ENCODE measurements at places on chromosomes 11 and 22.

- DNase-seq = no peak
Measured at GRCh38 chr11:15627560-15627959, 512.8 kb downstream of the INSC start.

DNA sequence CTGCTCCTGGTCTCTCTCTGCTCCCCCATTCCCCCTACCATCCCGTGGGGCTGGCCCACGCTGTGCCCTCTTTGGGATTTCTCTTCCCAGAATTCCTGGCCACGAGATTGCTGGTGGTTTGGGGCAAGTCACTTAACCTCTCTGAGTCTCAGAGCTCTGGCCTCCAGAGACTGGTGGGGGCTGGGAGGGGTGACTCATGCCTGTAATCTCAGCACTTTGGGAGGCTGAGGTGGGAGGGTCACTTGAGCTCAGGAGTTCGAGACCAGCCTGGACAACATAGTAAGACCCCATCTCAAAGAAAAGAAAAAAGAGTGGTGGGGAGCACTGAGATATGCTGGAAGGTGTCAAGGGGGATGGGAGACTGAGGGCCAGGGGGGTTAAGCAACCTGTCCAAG, 18.3 kb downstream of the OTUB1 start:
- no peak for DNase-seq

DNA sequence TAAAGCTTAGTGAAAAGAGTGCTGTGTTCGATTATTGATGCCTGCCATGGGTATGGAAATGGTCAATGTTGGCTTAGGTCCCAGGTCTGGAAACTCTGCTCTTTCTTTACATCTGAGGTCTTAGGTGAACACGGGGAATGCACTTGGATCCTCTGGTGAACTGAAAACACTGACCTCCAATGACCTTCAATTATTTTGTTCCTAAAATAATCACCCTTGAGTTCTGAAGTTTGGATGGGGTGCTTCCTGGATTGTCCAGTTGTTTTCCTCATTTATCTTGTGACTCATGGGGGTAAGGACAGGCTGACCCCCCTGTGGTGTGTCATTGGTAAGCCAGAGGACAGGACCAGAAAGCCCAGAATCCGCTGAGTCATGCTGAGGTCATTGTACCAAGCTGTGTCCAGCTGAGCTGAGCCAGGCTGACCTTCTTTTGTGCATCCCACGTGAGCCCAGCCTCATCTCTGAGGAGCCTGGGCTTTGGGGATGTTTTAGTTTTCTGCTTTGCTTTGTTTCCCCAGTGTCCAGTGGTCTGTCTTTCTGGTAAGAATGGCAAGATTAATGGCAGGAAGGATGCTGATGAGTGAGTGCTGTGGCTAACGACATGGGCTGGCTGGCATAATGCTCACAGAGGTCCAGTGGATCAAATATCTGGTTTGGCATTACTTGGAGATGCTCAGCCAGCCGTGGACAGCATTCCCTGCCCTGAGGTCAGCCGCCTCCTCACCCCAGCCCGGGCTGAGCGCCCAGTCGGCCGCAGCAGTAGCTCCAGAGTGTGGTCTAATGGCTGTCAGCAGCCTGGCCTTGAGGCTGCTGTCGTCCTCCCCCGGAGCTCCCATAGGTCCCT, 35.6 kb downstream of the AMPD3 start:
- no peak for DNase-seq

DNA sequence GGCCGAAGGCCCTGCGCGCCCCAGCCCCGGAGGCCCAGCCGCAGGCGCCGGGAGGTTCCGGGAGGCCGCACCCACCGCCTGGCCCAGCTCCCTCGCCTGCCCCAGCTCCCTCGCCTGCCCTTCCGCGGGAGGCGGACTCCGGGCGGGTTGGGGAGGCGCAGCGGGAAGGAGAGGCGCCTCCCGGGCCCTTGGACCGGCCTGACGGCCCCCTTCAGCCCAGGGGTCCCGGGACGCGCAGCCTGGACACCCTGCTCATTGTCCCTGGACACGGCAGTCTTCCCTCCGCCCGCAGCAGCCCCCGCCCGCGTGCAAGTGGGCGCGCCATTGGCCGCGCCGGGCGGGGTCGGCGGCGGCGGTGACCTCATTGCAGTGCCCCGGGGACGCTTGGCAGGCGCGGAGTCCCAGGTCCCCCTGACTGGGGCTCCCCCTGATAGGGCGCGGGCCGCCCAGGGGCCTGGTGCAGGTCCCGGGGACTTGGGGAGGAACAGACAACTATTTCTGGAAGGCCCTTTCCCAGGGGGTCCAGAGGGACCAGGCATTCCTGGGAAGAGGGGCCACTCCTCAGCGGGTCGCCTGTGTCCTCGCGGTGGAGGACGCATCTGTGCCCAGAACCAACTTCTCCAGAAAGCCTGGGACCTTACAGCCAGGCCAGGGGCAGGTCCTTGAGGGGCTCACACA, 501 bp downstream of the CD151 start:
- peak; percentile 47 for DNase-seq

GRCh38 chr11:70383664-70384565, 14.4 kb upstream of the CTTN start:
- DNase-seq = no peak

GRCh38 chr22:37802310-37803194, 5.2 kb upstream of the GCAT start:
- DNase-seq = peak; percentile 47

DNA sequence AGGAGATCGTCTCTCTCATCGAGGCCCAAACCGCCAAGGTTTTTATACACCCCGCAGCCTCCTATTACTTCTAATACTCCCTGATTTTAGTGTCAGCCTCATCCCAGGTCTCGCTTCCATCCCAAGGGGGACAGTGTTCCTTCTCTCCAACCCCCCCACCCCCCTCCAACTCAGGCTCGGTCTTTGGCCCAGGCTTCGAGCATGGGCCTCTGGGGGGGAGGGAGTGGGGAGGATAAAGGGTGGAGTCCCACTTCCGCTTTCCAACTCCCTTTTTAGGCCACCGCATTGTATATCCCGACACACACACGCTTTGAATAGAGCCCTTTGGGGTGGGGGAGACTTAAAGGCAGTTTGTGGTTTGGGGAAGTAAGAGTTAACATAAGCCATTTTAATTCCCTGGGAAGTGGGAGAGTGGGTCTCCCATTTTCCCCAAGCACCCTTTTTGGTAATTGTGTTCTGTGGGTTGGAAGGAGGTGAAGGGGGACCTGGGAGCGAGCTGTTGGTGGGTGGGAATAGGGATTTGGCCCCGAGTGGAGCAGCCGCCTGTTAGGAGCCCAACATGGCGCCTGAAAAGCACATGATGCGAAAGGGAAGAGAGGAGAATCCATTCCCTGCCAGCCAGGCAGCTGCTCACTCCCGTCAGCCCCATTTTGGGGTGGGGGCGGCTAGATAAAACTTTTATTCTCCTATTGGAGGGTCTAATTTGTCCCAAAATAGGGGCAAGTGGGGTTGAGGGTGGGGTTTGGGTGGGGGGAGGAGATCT, 844 bp downstream of the PCF11 start:
- DNase-seq = peak; percentile 71

GRCh38 chr11:19664886-19665548, 47.6 kb upstream of the NAV2 start:
- DNase-seq = no peak
